ENCODE measurements at places on chromosomes 2 and 18. TPM values are rescaled to one million over a fixed set of nuclear protein-coding genes. Genes with fewer than 3 reads are reported as not detected.

GRCh38 chr2:120587279-120587996 lies 148.2 kb upstream of the GLI2 start:
- DNase-seq, result peak; percentile 7

GRCh38 chr18:60675126-60675525 lies 302.6 kb upstream of the MC4R start:
- no peak for DNase-seq

- no peak for DNase-seq
Observed at GRCh38 chr2:223056701-223057418, 4.9 kb downstream of the KCNE4 start.

DNA sequence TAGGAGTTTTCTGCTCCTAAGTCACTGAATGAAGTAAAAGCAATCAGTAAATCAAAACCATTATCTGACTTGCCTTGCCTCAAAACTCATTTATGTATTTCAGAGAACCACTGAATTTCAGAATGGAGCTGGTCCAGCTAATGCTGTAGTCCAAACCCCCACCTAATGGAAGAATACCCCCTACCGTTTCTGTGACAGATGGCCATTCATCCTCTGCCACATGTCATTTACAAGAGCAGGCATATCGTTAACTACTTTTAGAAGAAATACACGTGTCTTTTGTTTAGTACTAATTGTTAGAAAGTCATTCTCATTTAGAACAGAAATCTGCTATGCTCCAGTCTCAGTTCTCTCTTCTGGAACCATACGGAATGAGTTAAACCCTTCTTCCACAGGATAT lies 12.8 kb upstream of the GALNT5 start:
- peak; percentile 68 for DNase-seq

Gene TMEM163
- 10.2 TPM for total RNA-seq

Gene SATB2
- 14.2 TPM for total RNA-seq

Data from cerebellum (tissue), 4 donors.